Stimulated activated CD4-positive, alpha-beta T cell treated with anti-CD3 and anti-CD28 coated beads, Interleukin-1b, Interleukin-23, amount 100 ng/mL, for 1 hour (primary cell): ENCODE measurements at places on chromosomes 12 and 14.

- no peak for DNase-seq
These were observed 38.9 kb downstream of the EML1 start for GRCh38 chr14:99831903-99832685.

DNA sequence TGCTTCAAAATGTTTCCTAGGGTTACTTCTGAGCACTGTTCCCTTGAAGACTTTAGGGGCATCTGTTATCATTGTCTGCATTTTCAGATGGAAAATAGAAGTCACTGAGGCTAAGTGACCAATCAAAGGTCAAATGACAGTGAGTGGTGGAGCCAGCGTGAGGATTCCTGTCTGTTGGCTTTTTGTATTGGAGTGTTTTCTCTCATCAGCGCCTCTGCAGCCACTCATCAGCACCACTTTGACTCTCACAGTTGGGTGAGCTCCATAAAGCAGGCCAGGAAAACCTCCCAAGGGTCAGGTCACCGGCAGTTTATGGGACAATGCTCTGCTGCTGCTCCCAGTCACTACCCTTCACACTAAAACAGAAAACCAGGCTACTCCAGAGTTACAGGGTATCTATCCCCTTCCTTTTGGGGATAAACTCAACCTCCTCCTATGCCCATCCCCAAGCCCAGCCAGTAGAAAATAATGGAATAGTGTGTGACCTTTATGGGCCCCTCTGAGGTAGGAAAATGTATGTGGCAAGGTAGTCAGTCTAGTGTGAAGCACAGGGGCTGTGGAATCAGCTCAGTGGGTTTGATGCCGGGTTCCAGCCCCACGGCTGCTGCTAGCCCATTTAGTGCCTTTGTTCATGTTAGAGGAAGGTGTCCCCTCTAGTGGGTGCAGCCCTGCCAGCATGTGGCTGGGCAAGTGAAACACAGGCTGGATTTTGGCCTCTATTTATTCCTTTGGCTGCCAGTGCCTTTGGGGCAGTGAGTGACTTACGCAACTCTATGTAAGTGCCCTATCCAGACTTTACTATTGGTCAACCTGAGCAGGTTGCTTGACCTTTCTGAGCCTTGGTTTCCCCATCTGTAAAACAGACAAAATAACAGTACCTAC is 133.8 kb upstream of the CPM start:
- DNase-seq: no peak

DNA sequence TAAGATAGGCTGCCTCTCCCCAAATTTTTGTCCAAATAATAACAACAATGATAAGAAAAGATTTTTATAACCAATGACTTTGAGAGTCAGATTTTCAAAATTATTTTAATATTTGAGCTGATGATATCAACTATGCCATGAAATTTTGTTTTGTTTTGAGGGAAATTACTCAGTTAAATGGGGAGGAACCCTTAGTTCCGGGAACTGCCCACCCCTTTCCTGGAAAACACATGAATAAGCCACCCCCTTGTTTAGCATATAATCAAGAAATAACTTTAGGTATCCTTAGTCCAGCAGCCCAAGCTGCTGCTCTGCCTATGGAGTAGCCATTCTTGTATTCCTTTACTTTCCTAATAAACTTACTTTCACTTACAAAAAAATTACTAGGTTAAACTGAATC is 61.4 kb downstream of the HMGA2 start:
- no peak for DNase-seq

- DNase-seq: no peak
These were observed 5.0 kb downstream of the SLC22A17 start for GRCh38 chr14:23347406-23348296.

DNA sequence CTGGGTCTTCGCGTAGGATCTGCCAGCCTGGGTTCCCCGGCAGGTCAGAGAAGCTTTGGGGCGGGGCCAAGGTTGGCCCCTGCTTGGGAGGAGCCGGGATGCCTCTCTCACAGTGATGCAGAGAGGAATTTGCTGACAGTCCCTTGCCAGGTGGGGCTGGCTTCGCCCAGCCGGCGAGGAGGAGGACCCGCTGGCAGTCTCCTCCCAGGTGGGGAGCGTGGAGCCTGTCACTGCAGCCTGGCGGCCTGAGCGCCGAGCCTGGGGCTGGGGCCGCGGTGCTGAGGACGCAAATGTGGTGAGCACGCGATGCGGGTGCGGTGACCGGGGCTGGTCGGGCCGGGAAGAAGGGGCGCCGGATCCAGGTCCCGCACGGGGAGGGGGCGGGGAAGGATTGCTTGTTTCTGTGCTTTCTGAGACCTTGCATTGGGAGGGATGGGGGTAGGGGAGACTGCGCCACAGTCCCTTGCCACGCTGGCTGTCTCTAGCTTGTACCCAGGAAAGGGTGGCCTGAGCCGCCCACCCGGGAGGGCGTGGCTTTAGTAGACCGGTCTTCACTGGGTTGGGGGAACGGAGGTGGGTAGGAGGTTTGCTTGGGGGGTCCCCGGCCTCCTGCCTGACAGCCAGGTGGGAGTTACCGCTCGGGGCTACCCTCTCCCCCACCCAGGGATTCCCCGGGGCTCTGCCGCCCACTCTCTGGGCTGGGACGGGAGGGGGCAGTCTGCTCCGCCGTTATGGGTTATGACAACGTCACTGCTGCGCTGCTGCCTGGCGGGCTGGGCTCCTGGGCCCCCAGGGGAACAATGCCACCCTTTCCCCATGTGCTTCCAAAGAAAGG is at the start of gene TMEM63C:
TMEM63C (plus strand) TSS at position 196 of the 835 bp plus-strand sequence. CDS start 37,016 bp downstream, outside the sequence.
- DNase-seq: no peak

DNA sequence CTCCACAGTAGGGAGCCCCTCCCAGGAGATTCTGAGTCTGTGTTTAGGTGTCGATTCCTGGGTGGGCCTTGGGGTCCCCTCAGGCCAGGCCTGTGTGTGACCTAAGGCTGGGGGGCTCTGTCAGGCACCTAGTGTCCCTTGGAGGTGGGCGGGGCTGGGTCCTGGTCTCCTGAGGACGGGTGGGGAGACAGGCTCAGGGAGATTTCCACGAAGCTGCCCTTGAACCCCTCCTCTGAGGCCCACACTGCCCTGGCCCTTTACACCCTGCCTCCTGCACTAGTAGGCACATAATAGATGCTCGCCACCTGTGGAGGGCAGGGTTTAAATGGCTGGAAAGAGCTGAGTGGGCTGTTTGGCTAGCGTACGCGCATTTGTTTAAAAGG is 32.9 kb downstream of the MEG3 start:
- DNase-seq: no peak

GRCh38 chr14:77104393-77104792 is 6.3 kb downstream of the CIPC start:
- DNase-seq: no peak

DNA sequence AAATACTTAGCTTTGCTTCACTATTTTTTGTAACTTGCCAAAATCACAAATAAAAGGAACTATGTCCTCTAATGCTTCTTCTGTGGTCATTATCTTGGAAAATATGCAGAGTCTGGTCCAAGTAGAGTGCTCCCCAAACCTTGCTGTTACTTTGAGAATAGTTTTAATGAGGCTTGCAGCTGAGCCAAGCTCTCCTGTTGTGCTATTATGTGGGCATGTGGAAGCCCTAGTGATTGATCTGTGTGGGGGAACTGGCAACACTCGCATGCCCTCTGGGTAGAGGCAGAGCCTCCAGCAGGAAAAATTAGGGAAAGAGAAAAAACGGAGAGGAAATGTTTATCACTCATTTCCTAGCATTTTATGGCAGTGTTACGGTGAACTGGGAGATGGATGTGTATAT is 473.1 kb downstream of the EGLN3 start:
- no peak for DNase-seq

DNA sequence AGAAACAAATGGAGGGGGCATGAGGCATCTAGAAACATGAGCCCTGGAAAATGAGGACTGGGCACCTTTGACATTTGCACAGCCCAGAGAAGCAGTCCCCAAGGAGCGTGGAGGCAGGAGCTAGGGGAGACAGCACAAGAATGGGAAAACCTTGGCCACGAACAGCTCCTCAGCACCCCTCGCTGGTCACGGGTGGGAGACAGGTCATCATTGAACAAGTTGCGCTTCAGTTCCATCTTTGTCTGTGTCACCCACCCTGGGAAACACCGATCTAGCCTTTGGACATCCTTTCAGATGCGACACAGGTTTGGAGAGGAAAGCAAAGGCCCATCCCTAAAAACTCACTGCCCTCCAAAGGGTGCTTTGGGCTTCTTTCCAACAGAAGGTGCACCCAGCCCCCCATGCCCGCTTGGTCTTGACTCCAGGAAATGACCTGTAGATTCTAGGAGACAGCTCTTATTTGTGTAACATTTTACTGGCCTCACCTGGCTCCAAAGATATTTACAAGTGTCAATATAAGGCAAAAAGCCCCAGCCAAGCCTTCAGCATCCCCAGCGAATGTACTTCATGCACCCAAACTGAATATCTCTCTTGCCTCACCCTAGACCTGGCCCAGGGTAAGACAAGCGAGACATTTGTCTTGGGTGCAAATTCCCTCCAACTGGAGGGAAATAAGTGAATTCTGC is 28.8 kb upstream of the CLMN start:
- no peak for DNase-seq
